Stimulated activated CD4-positive, alpha-beta T cell treated with anti-CD3 and anti-CD28 coated beads, Interleukin-12 subunit alpha, Interleukin-12 subunit beta, amount 100 ng/mL, for 48 hours (primary cell): ENCODE measurements at places on chromosomes 6 and 20.

GRCh38 chr6:16944596-16944995 is 157.3 kb upstream of the STMND1 start:
- no peak for DNase-seq

DNA sequence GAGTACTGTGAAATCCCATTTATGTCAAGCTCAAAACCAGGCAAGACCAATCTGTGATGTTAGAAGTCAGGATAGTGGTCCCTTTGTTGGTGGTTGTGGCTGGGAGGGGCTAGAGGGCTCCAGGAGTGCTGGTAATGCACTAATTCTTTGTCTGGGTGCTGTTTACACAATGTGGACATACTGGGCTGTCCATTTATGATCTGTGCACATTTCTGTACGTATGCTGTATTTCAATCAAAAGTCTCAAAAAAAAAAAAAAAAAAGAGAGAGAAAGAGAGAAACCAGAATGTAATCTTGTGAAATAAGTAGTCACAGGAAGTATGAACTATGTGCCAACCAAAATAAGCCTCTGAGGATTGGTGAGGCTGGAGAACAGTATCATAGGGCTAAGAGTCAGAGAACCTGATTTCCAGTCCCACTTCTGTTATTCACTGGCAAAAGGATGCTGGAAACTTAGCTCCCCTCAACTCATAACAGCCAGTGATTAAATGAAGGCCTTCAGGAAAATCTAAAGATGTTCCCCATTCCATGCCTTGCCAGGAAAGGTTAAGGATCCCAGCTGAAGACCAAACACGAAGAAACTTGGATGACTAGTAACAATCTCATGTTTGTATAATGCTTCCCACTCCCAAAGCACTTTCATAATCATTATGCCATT is 19.6 kb upstream of the TRAM2 start:
- DNase-seq, result no peak

DNA sequence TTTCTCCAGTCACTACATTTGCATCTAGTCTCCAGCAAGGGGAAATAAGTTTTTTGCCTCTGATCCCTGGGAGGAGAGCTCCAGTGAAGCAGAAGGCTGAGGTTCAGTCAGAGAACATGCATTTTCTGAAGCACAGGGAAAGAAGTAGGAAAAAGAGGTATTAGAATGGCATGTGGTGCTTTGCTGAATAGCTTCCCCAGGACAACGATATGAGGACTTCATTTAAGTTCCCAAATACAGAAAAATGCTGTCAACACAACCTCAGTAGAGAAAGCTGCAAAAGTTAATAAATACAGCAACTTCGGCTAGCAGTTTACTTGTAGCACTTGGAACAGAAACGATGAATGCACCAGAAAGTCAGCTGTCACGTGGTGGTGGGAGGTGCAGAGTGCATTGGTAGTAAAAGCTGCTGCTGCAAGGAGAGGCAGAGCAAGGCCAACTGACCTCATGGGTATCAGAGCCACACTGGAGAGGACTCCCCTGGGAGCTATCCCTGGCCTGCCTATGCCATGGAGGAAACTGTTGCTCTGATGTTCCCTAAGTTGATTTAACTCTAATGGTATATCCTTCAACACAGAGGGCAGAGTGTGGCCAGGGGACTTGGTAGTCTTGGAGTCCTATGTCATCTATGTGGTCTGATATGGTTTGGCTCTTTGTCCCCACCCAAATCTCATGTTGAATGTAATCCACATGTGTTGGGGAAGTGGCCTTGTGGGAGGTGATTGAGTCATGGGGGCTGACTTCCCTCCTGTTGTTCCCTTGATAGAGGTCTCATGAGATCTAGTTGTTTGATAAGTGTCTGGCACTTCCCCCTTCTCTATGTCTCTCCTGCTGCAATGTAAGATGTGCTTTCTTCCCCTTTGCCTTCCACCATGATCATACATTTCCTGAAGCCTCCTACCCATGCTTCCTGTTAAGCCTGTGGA is 85.9 kb downstream of the ADTRP start:
- DNase-seq, result no peak

DNA sequence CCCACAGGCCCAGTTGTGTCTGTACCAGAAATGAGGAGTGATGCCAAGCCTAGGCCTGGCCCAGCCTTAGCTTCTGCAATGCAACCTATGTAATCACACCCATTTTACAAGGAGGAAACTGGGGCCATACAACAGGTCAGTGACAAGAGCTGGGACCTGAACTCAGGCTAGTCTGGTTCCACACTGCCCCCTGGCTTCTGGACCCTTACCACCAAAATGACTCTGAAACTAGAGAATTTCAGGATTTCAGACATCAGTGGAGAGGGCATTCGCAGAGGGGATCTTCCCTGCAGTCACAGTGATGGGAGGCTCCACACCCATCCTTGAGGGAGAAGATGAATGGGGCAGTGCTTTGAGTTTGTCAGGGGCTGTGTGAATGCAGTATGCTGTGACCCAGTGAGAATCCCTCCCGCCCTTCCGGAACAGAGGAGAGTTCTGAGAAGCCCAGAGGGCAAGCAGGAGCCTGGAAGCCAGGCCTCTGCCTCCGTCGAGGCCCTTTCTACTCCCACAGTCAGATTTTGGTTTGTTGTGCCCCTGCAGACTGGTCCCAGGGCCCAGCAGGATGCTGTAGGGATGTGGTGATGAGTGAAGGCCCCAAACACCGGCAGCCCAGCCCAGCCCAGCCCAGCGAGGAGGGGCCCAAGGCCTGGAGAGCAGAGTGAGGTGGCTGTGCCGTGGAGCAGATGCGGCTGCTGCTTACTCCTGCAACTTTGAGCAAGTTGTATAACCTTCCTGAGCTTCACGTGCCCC is 48.1 kb upstream of the MYL9 start:
- no peak for DNase-seq

DNA sequence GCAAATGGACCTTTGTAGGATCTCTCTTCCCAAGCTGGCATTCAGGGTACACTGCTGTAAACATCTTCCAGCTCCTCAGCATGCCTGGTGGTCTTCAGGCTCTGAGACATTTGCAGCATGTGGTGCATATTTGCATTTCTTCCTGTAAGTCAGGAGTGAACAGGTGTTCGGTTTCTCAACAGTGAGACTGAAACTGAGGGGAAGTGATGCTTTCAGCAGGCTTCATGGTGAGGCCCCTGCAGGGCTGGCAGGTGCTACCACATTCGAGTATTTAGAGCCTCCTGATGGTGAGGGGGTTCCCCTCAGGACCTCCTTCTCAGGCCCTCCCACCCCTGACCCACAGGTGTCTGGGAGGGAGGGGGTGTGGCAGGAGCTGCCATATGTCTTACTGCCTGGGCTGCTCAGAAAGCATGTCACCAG is 15.1 kb downstream of the MYBL2 start:
- no peak for DNase-seq

- DNase-seq, result no peak
Observed at GRCh38 chr6:42226161-42226611, 8.5 kb upstream of the MRPS10 start.

DNA sequence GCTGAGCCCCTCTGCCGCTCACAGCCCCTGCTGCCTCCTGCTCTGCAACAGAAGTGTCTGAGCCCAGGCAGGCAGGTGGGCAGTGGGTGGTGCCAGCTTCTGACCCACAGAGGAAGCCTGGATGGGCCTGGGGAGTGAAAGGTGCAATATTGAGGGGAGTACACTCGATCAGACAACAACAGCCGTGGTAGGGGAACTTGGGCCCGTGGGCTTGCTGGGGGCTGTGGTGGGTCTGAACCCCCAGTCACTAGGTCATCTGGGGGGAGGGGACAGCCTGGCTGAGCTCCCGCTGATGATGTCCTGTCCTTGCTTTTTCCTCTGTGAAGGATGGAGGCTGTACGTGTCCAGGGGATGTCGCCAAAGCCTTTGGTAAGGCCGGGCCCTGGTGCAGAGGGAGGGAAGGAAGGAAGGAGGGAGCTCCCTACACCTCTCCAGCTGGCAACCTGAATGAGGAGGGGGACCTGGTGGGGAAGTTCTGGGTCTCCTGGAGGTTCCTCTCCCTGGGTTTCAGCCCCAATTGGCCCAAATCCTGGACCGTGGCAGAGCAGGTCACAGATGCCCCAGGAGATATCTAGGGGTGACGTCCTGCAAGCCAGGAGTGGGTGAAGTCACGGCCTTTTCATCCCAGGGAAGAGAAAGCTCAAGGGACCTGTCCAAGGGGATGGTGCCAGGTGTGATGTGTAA is 47.2 kb downstream of the GMPR start:
- no peak for DNase-seq

GRCh38 chr6:14305131-14305530 is 187.6 kb downstream of the CD83 start:
- peak; percentile 9 for DNase-seq

DNA sequence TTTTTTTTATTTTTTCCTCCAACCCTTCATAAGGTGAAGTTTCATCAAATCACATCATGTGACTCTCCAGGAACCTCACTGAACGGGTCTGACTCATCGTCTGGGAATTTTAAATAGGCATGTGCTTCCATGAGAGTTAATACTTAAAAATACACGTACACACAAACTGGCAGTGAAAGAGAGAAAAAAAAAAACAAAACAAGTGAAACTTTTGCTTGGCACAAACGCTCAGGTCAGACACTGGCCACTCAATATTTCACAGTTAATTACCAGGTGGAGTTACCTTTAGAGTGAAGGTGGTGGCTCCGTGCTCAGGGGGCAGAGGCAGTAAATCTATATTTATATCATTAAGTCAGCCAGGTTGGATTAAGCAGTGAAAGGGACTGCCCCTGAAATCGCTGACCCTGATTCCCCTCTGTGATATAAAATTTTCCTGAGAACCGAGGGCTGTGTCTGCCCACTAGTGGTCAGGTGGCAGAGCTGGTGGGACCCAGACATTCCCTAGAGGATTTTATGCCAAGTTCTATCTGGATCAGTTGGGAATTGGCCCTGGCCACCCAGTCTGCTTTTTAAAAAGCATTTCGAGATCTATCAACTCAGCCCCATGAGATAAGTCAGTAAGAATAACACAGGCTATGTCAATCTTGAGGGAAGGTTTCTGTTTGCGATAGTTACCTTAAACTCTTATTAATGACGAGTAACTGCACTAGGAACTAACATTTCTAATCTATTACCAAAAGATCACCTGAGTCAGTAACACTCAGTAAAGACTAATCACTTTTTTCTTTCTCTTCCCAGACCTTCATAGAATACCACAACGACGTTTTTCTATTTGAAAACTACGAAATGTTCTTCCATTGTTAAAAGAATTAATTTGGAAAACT is 259.1 kb downstream of the HDGFL1 start:
- DNase-seq, result no peak

GRCh38 chr6:30121446-30122366 is 8.8 kb upstream of the TRIM31 start:
- no peak for DNase-seq
